Substantia nigra (tissue), 51 donors: ENCODE measurements at places on chromosomes 2 and 18.

DNA sequence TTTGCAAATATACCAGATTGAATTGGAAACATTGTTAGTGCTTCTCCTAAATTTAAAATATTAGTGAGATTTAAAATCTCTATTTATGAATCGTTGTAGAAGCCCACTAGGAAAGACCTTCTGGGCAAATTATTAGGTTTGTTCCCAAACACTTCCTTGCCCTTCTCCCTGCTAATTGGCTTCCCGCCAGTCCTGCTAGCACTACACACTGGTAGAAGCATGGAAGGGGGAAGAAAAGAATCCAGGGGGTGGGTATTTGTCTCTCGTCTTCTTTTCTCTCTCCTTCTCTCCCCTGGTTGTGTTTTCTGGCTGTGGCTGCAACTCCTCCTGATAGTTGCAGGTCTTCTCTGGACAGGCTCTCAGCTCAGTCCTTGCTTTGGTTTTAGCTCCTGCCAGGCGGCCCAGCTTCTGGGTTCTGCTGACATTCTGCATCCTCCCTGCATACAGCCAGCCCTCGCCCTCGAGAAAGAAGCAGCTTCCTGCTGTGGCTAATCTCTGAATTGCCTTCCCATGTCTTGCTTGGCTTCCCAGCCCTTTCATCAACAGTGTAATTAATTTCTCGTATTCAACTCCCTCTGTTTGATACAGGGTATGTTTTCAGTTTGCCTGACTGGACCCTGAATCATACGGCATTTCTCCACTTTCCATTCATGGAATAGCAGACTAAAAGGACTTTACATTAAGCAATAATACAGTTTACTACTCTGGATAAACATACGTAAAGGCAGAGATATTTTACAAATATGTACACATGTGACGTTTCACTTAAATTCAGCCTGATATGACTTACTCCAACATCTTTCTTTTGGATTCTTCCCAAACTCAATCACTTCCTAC is 6.9 kb upstream of the PARD3B start:
- no peak for DNase-seq

DNA sequence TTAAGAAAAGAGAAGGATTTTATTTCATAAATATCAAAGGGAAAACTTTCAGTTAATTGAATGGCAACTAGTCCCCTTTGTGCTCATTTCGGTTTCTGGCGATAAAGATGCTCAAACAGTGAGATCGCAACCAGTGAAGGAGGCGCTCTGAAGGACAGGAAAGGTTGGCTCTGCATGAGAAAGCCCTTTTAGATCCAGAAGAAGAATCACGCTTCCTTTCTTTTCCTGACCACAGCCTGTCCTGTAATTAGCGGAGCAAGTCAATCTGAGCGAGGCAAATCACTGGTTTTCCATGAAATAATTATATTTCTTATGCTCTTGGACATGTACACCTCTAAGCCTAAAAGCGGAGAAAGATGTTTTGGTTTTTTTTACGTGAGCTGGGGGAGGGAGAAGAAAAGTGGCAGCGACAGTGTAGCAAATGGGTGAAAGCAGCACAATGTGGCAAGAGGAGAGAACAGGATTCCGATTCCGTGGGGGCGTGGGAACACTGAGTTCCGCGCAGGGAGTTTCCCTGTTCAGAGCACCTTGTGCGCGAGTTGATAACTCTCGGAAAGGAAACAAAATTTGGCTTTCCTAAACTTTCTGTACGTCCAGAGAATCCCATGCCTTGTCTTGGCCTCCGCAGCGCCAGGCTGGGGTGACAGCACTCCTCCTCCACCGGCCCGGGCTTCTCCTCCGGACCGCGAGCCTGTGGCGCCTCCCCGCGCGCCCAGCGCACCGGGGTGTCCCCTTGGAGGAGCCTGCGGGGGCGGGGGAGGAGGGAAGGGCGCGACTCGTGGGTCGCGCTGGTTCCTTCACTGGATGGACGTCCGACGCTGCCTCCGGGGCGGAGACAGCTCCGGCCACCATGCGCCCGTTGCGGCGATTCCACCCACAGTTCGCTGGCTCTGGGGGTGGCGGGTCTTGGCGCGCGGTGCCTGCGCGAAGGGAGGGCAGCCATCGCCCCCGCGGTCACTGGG is 620 bp upstream of the SLC9A2 start:
- no peak for DNase-seq

DNA sequence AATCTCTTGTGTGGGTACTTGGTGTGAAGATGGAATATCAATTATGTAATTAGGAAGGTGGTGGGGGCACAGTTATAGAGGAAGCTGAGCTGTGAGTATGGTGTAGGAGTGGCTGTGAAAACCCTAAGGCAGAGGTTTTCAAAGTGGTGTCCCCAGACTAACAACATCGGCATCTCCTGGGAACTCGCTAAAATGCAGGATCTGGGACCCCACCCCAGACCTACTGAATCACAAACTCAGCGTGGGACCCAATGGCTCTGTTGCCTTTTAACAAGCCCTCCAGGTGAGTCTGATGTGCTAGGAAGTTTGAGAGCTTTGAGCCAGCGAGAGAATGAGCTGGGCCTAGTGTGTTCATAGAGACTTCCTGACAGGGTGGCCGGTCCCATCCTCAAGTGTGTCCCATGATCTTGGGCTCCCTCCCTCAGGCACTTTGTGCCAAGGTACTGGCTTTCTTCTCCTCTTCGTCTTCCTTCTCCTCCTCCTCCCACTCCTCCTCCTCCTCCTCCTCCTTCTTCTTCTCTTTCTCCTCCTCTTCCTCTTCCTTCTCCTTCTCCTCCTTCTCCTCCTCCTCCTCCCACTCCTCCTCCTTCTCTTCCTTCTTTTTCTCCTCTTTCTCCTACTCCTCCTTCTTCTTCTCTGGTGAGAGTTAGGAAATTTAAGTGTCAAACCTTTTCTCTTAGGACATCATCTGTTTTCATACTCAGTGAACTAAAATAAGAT is 86.6 kb downstream of the PDK1 start:
- no peak for DNase-seq

DNA sequence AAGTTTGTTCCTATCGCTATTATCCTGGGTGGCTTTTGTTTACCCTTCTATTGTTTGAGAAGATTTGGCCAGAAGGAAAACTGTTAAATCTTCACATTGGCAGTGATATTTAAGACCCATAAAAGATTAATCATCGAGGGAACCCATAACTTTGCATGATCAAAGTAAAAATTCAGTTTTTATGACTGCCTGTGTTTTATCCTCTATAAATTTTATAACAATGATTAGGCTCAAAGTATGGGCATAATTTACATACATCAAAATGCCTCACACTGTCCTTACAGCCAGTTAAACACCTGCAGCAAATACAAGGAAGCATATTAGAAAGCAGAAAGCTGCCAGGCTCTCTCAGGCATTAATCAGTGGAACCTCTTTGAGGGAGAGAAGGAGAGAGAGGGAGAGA is 289.1 kb downstream of the ICOS start:
- DNase-seq = no peak

DNA sequence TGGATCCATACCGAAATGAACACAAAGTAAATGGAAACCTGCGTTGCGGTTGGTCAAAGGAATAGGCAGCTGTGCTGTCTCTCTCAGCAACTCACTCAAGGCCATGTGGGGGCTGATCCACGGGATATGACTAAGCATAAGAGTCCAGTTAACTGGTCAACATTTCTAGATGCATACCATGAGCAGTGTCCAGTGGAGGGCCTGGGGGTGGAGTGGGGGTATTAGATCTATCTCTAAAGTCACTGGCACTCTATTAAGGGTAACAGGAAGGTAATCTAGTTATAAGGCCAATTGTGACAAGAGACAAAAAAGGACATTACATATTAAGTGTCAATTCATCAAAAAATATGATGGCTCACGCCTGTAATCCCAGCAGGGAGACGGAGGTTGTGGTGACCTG is 136.8 kb downstream of the TTC32 start:
- no peak for DNase-seq

DNA sequence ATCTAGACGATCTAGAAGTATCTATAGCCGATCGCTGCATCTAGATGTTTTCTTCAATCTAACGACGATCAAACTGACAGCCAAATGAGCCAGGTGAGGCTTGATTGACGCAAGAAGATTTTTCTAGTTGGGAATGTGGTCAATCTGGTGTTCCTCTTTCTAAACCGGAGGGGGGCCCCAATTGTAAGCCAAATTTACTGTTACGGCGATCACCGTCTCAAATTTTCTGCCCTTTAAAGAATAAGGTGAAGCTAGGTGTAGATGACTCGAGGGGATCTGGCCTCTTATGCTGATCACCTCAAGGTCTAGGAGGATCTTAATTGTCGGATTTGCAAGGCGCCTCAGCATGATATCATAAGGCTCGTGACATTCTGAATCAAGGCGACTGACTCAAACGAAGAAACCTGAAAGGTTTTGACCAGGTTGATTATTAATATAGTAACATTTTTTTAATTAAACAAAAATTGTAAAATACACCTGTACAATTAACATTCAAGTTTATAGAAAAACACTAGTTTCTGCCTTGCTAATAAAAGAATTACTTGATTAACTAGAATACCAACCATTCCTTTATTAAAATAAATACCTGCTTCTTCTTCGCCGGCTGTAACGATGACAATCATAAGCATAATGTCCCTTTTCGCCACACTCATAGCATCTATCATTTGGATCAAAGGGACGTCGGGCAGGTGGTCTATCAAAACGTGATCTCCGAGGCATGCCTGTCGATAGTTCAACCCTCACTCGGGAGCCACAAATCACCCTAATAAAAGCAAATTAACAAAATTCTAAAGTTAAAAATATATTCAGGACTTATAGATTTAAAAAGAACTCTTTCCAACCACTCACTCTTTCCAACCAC is 2.0 kb downstream of the SRSF7 start:
- DNase-seq = no peak

GRCh38 chr2:27888790-27889189 is 1.4 kb downstream of the RBKS start:
- DNase-seq = no peak

DNA sequence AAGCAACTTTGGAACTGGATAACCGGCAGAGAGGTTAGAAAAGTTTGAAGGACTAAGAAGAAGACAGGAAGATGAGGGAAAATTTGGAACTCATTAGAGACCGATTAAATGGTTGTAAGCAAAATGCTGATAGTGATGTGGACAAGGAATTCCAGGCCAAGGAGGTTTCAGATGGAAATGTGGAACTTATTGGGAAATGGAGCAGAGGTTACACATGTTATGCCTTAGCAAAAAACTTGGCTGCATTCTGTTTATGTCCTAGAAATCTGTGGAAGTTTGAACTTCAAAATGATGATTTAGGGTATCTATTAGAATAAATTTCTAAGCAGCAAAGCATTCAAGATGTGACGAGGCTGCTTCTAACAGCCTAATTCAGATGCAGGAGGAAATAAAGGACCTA is 675.1 kb upstream of the SYT4 start:
- DNase-seq = no peak

DNA sequence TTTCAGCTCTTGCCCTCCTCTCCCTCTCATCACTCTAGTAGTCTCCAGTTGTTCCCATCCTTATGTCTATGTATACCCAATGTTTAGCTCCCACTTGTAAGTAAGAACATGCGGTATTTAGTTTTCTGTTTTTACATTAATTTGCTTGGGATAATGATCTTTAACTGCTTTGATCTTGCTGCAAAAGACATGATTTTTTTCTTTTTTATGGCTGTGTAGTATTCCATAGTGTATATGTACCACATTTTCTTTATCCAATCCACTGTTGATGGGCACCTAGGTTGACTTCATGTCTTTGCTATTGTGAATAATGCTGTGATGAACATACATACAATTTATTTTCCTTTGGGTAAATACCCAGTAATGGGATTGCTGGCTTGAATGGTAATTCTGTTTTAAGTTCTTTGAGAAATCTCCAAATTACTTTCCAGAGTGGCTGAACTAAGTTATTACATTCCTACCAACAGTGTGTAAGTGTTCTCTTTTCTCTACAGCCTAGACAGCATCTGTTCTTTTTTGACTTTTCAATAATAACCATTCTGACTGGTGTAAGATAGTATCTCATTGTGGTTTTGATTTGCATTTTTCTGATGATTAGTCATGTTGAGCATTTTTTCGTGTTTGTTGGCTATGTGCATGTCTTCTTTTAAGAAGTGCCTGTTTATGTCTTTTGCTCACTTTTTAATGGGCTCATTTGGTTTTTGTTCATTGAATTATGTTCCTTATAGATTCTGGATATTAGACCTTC is 179.6 kb upstream of the SLC39A10 start:
- DNase-seq = no peak

- no peak for DNase-seq
Observed at GRCh38 chr2:96347395-96347794, 11.8 kb downstream of the NCAPH start.

DNA sequence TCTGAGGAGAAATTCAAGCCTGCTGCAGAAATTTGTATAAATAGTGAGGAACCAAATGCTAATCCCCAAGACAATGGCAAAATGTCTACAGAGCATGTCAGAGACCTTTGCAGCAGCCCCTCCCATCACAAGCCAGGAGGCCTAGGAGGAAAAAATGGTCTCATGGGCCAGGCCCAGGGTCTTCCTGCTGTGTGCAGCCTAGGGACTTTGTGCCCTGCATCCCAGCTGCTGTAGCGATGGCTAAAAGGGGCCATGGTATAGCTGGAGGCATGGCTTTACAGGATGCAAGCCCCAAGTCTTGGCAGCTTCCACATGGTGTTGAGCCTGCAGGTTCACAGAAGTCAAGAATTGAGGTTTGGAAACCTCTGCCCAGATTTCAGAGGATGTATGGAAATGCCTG is 191.2 kb upstream of the BCL2L11 start:
- DNase-seq = no peak

- DNase-seq = no peak
Observed at GRCh38 chr2:229475778-229476177, 204.7 kb upstream of the PID1 start.

DNA sequence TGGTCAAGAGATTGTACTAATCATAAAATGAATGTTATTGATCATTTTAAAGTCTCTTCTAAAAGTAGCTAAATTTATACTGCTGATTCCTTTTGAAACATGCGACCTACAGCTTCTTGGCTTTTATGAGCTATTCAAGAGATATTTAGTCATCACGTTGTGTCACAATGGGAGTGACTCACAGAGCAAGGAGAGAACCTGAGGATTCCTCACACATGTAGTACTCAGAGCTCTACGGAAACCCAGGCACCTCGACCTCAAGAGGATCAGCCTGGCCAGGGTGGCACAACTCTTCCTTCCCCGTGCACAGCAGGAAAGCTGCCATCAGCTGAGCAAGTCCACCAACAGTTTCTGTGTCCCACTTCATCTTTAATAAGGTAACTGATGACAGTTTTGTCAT is at the start of gene DHRS9:
Gene DHRS9 (plus strand): TSS at position 223 of the 400 bp plus-strand sequence. CDS start 12,019 bp downstream, outside the sequence.
- no peak for DNase-seq

DNA sequence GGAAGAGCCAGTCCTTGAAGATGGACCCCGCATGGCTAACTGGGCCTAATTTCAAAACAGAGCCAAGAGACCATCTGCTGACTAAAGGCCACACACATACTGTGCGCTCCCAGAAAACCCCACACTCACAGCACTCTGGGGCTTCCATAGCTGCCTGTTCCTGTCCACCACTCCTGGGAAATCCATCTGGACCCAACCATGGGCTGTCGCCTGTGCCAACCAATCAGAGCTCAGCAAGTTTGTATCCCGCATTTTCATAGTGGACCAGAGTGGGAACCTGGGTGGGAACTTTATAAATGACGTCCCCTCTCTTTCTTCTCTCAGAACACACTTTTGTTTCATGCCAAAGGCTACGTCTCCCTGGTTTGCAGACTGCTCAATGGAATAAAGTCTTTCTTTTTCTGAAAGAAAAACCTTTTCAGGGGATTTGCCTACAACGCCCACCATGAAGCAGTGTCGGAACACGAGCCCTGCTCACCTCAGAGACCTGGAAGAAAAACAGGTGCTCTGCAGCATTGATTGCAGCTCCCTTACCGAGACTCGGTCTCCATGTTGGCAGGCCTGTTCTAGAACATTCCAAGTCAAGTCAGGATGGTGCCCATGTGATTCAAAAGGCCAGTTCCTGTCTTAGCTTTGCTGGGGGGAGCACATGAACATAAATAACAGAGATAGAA is 137.2 kb upstream of the GPC1 start:
- no peak for DNase-seq

GRCh38 chr18:10437837-10438236 is 16.6 kb upstream of the APCDD1 start:
- DNase-seq = no peak
